Right atrium auricular region (tissue), 2 donors: ENCODE measurements at places on chromosomes 6 and 20.

- no peak for DNase-seq
These were observed 133.7 kb upstream of the FLRT3 start for GRCh38 chr20:14470977-14471661.

- no peak for DNase-seq
These were observed 190.4 kb downstream of the PRL start for GRCh38 chr6:22106451-22106850.

GRCh38 chr6:82270881-82271635 lies 23.5 kb upstream of the IBTK start:
- no peak for DNase-seq

DNA sequence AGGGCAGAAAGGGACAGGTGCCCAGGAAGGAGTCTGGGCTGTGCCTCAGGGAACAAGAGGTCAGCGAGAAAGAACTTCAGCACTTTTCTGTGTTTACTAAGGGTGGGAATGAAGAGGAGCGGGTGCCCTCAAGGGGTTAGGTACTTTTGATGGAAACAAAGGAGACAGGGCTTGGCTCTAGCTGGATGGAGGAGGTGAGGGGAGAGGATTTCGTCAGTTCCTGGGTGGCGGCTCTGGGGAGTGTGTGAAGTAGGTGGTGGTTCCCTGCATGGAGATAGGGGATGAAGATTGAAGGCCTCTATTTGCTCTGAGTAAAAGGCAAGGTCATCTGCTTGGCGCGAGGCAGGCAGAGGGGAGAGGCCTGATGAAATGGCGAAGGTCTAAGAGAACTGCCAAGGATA lies 40.0 kb upstream of the ANKRD60 start:
- DNase-seq: no peak

DNA sequence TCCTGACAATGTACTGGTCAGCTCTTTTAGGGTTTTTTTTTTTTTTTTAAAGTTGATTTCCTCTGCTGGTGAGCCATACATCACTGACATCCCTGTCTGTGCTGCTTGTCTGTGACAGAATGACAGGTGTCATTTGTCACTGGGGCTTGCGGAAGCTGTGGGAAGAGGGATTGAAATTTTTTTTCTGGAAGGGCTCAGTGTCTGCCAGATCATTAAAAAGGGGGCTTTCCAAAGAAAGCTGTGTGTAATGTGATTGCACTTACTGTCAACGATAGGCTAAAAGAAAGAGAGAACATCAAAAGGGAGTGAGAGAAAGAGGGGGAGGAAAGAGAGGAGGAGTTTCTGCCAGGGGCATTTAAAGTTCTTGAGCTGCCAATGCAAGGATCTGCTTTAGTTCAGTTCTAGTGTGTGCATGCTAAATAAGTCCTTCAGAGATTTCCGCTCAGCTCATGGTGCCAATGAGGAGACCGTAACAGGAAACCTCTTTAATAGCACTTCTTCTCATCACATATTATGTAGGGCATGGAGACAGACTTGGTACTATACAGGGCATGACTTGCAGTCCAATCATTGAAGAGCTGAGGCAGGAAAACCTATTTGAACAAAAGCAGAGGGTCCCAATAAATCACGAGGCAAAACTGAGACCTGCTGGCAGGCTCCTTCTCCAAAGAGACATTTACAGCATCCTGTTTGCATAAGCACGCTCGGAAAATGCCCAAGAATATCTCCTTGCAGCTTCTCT lies 177.2 kb downstream of the TSHZ2 start:
- DNase-seq: no peak

DNA sequence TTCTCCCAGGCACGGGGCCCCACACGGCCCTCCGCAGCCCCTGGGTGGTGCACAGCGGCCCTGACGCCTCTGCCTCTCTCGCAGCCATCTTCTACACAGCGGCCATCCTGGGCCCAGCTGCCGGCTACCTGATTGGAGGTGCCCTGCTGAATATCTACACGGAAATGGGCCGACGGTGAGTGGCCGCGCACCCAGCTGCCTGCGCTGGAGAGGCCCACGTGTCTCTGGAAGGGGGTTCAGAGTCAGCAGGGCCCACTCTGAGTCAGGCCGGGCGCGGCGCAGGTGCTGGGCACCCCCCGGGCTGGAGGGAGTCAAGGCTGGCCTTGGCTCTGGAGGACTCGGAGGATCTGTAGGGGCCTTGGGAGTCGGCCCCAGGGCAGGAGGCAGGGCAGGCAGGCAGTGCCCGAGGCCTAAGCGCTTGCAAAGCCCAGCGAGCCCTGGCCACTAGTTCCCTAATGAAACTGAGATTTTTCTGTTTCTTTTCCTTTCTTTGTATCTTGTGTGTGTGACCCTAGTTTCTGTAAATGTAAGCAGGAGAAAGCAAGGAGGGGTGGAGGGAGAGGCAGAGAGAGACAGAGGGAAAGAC lies 16.4 kb downstream of the SLCO4A1 start:
- DNase-seq: no peak

DNA sequence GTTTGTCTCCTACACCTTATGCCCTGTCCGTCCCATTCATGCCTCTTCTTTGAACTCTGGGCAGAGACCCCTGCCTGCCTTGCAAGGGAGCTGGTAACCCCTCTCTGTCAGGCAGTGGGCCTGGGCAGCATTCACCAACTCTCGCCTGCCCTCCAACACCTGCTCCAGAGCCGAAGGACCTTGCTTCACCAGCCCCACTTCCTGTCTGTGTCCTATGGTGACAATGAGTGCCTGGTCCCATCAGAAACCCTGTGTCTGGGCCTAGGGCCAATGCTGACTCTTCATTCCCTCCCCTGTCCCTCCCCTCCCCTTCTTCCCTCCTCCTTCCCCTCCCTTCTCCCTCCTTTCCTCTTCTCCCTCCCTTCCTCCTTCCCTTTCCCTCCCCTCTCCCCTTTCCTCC lies 22.8 kb upstream of the PCMTD2 start:
- DNase-seq: no peak
